ENCODE measurements at places on chromosomes 12 and 14.
A peak's percentile ranks its signal among the peaks of the same experiment; 100 is the strongest.

GRCh38 chr14:23352506-23353432, at the start of gene SLC22A17:
Gene SLC22A17 (minus strand): TSS chr14:23352887.
- DNase-seq, result no peak

DNA sequence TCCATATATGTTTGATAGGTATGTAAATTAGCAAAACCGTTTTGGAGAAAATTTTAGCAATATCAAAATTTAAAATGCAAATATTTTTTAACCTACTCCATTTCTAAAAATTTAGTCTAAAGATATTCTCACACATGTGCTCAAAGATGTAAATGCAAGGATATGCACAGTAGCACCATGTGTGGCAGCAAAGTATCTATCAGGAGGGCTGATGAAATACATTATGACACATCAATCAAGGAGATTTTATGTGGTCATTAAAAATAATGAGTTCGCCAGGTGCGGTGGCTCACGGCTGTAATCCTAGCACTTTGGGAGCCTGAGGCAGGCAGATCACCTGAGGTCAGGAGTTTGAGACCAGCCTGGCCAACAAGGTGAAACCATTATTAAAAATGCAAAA, 8.0 kb upstream of the C1R start:
- DNase-seq, result no peak

GRCh38 chr12:68117661-68118060, 41.9 kb downstream of the IFNG start:
- DNase-seq, result no peak

DNA sequence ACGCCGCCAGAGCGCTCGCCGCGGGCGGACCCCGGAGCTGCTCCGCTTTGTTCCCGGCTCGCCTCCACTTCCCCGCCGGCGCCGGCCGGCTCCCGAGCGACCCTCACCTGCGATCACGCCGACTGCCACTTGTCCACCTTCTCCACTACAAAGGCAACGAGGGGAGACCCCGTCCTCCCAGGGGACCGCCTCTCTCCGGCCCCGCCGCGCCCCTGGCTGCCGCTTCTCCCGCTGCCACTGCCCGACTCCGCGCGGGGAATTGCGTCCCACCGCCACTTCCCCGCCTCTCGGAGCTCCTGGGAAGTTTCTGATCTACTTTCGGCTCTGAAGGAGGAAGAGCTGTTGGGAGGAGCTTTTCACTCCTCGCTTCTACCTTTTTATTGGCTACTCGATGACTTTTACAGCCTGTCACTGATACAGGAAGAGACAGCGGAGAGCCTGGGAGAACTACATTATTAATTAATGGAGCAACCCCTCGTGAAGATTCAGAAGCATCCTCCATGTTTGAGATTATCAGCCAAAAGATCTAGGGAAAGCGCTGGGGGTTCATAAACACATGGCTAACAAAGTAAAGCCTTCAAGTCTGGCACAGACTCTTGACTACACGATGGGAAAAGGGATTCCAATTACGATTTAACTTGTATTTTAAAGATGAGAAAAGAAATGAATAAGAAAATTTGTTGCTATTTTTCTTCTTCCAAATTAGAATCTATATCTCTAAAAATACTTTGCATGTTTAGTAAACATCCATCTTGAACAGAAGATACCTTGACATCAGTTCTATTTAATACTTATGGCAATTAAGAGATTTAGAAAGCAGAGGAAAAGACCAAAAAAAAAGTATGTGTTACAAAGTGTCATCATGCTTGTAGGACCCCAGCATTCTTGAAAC, at the start of gene BAZ1A:
Gene BAZ1A (minus strand): TSS at position 330 of the 892 bp plus-strand sequence. CDS start 756 bp downstream, outside the sequence.
- DNase-seq, result peak; percentile 69

DNA sequence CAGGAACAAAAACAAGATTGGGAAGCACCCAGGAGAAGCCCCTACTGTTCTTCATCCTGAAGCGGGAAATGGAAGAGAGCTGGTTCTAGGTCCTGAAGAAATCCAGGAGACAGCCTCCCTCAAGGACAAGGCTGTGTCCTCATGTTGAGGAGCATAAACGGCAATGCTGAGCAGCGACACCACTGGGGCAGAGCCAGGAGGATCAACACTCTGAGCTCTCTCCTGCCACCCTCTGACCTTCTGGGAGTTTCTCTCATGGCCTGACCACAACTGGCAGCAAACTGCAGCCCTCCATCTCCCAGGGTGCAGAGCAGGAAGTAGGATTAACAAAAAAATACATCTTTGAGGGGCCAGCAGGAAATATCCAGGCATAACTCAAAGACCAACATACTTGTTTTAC, 1292.2 kb upstream of the TMEM132C start:
- peak; percentile 15 for DNase-seq

DNA sequence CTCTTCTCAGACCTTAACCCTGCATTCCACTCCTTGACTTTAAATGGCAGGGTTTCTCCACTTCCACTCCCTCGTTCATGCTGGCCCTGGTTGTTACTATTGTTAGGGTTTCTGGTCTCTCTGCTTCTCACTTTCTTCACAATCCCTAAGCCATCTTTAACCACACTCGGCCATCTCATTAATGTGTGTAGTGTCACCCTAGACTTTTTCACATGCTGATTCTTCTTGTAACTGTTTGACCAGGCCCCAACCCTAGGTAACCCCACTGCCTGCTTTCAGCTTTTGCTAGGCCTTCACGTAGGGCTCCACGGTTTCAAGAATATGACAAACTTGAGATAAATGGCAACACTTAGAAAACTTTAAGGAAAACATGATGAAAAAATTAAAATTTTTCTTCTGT, 195.1 kb downstream of the IPO8 start:
- no peak for DNase-seq

DNA sequence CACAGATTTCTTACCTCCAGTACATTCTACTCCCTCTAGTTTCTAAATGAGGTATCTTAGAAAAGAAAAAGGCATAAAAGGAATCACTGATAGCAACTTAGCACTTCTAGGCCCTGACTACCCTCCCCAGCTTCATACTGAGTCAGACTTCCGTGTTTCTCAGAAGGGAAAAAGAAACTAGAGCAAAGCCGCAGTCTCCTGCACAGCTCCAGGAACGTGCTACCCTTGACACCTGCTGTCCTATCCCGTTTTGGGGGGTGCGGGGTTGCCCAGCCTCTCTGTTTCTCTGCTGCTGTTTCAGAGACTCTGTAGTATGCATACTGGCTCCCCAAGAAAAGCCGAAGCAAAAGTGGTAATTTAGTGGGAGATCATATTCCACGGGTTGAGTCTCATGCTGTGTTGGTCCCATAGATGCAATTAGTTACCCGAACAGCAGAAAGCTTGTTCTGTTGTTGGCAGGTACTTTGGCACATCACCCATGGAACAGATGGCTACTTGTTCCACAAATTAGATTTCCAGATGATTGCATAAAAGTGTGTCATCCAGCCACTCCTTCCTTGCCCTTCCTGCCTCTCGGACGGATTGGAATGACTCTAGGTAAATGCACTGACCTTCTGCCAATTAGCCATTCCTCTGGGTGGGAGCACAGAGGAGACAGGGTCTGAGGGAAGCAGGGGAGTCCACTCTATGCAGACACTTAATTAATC, 438.1 kb downstream of the FUT8 start:
- DNase-seq, result no peak

GRCh38 chr12:132094269-132094891, 49.7 kb downstream of the DDX51 start:
- no peak for DNase-seq

DNA sequence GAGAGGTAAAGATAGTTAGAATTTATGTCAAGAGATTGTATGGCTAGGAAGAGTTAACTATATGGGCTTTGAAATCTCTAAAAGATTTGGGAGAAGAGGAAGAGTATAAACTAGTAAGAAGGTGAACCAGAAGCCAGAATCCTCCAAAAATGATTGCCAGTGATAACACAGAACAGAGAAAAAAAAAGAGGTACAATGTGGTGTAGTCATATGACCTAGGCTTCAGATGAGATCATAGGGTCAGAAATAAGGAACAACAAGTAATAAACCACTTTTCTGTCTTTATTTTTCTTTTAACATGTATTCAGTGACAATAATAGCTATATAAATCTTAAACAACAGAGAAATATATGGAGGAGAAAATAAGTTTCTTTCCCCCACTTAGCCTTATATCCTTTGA, 2.0 kb upstream of the NECAP1 start:
- no peak for DNase-seq

DNA sequence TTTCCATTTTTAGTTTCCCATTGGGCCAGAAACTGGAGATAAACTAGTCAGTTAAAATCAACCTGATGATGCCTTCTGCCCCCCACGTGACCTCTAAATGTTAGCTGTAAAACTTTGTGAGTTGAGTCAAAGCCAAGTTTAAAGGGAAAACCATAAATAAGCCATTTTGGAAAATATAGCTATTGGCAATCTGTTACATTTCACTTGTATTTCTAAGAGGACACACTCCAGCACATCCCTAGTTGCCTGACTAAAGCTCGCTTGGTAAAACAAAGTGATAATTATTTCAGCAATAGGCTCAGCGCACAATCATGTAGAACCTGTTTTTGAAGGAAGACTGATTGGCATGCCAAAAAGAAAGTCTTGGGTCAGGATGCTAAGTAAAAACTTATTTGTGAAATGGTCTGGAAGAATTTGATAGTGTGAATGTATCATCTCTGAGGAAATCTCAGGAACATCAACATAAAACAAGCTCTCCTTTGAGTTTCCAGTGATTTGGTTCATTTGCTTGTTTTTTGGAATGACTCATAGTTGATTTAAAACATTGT, 49.2 kb upstream of the AEBP2 start:
- DNase-seq, result no peak

- no peak for DNase-seq
Observed at GRCh38 chr12:131085125-131085815, 131.6 kb downstream of the ADGRD1 start.
